ENCODE measurements at places on chromosomes 5 and 9.

- DNase-seq: no peak
Observed at GRCh38 chr5:34740389-34740806, 84.3 kb downstream of the RAI14 start.

- DNase-seq: no peak
Observed at GRCh38 chr5:9358961-9359685, 186.8 kb downstream of the SEMA5A start.

DNA sequence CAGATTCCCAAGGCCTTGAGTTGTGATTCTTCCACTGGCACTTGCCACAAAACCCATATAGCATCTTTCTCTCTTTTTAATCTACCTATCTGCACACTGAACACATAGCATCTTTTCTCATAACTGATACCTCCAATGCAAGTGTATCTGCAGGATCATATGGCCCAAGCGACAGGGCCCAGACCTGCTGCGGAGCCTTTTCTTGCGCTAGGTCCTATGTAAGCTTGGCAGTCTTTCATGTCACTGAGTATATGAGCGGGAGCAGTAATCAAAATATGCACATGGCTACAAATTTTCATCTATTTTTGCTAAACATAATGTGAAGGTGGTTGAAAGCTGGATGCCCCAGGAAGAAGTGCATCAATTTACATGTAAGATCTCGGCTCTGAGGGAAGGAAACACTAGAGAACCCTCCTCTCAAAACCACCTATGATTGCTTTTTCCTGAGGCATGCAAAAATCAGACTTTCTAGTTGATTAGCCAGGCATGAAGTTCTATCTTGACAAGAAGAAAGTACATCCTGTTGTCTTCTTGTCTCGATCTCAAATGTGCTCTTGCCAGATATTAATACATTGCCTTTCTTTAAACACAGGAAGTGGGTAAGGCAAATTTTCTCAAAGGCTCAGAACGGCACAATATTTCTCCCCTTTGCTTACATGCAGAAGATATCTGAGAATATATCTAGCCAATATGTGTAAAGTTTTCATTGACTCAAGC lies 26.9 kb upstream of the CEMIP2 start:
- DNase-seq: no peak

DNA sequence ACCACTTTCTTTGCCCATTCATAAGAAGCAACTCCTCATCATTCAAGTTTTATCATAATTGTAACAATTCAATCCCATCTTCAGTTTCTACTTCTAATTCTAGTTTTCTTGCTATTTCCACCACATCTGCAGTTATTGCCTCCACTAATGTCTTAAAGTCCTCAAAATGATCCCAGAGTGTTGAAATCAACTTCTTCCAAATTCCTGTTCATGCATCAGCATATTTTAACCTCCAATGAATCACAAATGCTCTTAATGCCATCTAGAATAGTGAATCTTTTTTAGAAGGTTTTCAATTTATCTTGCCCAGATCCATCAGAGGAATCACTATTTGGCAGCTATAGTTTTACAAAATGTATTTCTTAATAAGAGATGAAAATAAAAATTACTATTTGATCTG lies 3.2 kb upstream of the SRP19 start:
- DNase-seq: no peak

GRCh38 chr5:81247441-81247972 lies 14.4 kb downstream of the CKMT2 start:
- no peak for DNase-seq

DNA sequence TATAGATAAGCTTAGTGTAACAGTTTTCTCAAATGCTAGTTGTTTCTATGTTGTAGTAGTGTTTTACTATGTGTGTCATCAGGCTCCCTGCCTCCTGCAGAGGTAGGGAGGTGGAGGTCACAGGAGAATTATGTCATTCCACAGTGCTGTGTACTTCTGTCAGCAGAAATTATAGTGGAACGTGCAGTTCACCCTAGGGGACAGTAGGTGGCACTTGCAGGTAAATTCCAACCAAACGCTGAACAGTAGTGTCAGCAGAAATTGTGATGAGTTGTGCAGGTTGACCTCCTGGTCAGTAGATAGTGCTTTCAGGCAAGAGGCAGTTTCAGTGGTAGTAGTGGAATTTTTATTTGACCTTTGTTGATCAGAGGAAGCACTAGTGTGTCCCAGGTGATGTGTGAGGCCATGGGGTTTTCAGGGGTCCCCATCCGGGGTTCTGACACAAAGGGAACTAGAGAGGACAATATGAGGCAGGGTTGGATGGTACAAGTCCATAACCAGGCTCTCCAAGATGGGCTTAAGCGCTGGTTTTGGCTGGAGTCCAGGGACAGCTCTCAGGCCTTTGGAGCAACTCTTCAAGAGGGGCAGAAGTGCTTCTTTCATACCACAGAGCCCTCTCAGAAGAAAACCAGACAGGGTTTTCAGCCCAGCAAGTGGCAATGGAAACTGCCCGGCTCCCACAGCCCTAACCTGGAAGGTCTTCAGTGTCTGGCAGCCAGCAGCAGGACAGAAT lies 402.9 kb downstream of the CYLC2 start:
- no peak for DNase-seq

- no peak for DNase-seq
Observed at GRCh38 chr5:59831326-59832010, 62.1 kb downstream of the PDE4D start.

DNA sequence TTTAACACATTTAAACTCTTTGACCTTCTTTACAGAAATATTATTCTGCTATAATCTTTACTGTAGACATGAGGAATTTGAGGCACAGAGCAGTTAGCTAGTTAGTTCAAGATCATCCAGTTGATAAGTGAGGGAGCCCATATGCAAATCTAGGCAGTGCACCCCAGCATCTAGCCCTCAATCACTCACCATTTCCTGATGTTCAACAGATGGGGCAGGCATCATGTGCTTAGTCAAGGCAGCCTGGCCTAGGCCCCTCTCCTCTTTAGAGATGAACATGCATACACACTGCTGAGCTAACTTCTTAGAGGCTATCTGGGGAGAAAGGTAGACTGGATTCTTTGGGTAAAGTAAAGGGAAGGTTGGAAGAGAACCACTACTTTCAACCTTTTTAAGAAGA lies 206.8 kb upstream of the SLC24A2 start:
- DNase-seq: no peak

DNA sequence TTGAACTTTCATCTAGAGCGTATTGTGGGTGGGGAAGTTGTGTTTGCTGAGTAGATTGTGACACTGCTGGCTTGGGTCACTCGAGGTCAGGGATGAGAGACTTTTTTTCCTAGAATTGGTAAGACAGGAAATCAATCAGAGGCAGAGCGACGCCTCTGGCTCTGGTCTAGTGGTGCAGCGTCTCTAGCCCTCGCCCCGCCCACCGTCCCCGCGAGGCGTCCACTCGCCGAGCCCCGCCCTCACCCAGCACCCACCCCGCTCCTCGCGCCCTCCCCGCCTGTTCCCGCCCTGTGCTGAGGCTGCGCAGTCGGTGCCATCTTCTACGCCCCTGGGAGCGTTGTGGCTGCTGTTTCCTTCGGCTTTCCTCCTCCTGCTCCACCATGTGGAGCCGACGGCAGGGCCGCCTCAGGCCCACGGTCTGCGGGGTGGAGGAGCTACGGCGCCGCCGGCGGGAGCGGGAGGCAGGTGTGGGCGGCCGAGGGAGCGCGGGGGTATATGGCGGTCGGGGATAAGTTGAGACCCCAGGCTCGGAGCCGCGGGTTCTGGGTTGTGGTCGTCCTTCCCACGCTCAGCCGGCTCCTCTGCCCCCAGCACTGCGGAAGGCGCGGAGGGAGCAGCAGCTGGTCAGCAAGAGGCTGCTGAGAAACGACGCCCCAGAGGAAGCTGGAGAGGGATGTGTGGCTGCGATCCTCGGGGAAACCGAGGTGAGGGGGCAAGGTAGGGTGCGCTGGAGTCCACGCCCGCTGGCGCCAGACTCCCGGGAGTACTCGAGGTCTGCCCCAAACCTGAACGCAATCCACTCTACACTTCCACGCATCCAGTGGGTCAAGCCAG lies at the start of gene TMCO6:
TMCO6 (plus strand) TSS at position 304 of the 834 bp plus-strand sequence; CDS start at position 381, 77 bp downstream.
- peak; percentile 94 for DNase-seq

GRCh38 chr5:113330533-113331208 lies 104.1 kb downstream of the TSSK1B start:
- DNase-seq: no peak

GRCh38 chr5:126488443-126489065 lies 65.3 kb downstream of the GRAMD2B start:
- DNase-seq: no peak

DNA sequence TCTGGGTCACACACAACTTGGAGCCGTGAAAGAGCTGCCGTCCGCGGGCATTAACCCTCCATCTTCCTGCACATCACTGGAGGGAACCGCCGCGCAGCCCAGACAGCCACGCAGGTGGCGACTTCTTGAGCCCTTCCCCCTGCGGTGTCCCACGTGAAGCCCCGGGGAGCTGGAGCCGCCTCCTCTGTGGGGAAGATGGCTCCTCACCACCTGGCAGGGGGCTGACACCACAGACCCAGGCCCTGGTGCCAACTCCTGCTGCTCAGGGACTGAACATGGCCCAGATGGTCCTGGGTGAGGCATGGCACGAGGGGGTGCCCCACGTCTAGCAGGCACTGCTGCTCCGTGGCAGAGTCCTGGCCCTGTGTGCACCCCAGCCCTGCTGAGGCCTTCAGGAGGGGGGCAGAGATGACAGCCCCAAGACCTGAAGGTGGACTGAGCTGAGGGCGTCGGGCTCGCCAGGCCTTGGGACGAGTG lies 38.9 kb downstream of the NDUFS6 start:
- no peak for DNase-seq

- no peak for DNase-seq
Observed at GRCh38 chr9:123656565-123656964, 273.4 kb downstream of the DENND1A start.

DNA sequence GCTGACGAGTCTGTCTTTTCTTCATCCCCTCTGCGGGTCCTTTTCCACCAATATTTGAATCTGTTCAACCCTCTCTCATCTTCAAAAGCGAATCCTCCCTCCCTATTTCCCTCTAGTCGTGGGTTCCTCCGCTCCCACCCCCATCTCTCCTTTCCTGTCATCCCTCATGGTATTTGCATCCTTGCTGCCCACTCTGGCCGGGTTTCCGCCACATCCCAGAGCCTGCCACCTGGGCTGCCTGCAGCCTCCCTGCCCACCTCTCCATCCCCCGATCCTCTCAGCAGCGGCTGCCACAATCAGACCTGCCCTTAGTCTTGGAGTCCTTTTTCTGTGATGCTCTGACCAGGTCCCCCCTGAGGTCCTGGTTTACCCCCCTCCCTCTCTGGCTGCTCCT lies 44.9 kb downstream of the JADE2 start:
- no peak for DNase-seq

Measured in activated T-helper 1 cell treated with anti-CD3 and anti-CD28 coated beads, Interleukin-2, amount 50 U/mL, for 16 hours (primary cell).